Osteoblast (primary cell): ENCODE measurements at places on chromosomes 11 and 22.

- peak; percentile 50 for DNase-seq
- H3K27ac ChIP-seq: no peak overlapping the region
- H3K27me3 ChIP-seq: peaks cover 3% of the 10 kb centered on the region
- peaks cover 14% of the 10 kb centered on the region for H3K4me1 ChIP-seq
- no peak overlapping the region for H3K4me3 ChIP-seq
Observed at GRCh38 chr22:43823353-43823908, 11.3 kb upstream of the EFCAB6 start.

- H3K27me3 ChIP-seq: no peaks in the 10 kb centered on the region
- DNase-seq: no peak
- no peaks in the 10 kb centered on the region for H3K36me3 ChIP-seq
- H3K27ac ChIP-seq: no peak overlapping the region
- H3K4me1 ChIP-seq: no peaks in the 10 kb centered on the region
Observed at GRCh38 chr11:105790840-105791239, 181.0 kb downstream of the GRIA4 start.

DNA sequence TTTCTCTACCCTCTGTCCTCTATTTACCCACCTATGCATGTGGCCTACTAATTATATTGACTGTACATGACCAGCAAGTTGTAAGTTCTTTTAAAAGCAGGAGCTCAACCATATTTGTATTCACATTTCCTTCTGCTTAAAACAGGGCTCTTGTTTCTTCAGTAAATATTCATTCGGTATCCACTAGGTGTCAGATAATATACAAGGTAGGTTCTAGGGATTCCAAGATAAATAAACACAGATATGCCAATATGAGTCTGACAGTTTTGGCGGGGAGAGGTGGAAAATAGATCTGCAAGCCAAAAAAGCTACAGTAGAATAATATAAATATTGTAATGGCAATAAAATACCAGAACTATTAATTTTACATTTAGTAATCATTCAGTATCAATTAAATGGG is 15.3 kb upstream of the RAB30 start:
- no peak overlapping the region for H3K27ac ChIP-seq
- H3K27me3 ChIP-seq: no peaks in the 10 kb centered on the region
- DNase-seq: no peak
- no peaks in the 10 kb centered on the region for H3K36me3 ChIP-seq

GRCh38 chr11:11995601-11996000 is 12.8 kb downstream of the DKK3 start:
- no peak overlapping the region for H3K27ac ChIP-seq
- H3K4me1 ChIP-seq: peaks cover 28% of the 10 kb centered on the region
- DNase-seq: no peak

- no peaks in the 10 kb centered on the region for H3K36me3 ChIP-seq
- no peaks in the 10 kb centered on the region for H3K4me1 ChIP-seq
- H3K27me3 ChIP-seq: no peaks in the 10 kb centered on the region
- no peak overlapping the region for H3K4me3 ChIP-seq
- H3K27ac ChIP-seq: no peak overlapping the region
- DNase-seq: no peak
Observed at GRCh38 chr11:78860720-78861422, 286.2 kb upstream of the NARS2 start.

- H3K27ac ChIP-seq: no peak overlapping the region
- no peaks in the 10 kb centered on the region for H3K27me3 ChIP-seq
- DNase-seq: no peak
- no peak overlapping the region for H3K4me3 ChIP-seq
- peaks cover 18% of the 10 kb centered on the region for H3K4me1 ChIP-seq
Observed at GRCh38 chr11:16182553-16182952, 173.8 kb downstream of the SOX6 start.

GRCh38 chr22:30305519-30305905 is 16.2 kb upstream of the CASTOR1 start:
- H3K36me3 ChIP-seq: peaks cover 31% of the 10 kb centered on the region
- peak overlapping the region; percentile 23 for H3K27ac ChIP-seq
- no peak overlapping the region for H3K4me3 ChIP-seq
- no peak for DNase-seq

DNA sequence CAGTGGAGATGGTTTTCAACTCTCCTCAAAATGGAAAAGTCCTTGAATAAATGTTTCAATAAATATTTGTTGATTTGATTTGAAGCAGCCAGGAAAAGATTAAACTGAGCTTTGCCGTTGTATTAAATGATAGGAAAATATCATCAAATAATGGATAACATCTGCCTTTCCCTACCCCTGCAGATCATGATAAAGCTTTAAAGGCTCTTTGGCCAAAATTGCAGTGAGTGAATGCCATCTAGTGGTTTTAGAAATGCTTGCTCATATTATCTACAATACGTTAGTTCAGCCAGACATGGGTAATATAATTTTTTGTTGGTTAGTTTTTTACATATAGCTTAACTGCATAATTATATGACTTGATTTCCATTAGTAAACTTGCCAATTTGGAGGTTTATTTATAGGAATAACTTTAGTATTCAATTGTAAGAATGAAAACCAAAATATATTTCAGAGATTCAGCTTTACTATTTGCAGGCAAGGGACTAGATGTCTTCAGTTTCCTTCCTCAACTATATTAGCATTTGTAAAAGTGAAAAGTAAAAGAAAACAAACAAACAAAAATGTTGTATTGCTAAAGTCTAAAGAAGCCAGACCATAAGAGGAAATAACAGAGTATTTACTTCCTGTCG is 159.2 kb downstream of the MSANTD4 start:
- H3K4me1 ChIP-seq: no peaks in the 10 kb centered on the region
- DNase-seq: peak; percentile 59
- no peak overlapping the region for H3K4me3 ChIP-seq
- no peak overlapping the region for H3K27ac ChIP-seq
- H3K27me3 ChIP-seq: no peaks in the 10 kb centered on the region

DNA sequence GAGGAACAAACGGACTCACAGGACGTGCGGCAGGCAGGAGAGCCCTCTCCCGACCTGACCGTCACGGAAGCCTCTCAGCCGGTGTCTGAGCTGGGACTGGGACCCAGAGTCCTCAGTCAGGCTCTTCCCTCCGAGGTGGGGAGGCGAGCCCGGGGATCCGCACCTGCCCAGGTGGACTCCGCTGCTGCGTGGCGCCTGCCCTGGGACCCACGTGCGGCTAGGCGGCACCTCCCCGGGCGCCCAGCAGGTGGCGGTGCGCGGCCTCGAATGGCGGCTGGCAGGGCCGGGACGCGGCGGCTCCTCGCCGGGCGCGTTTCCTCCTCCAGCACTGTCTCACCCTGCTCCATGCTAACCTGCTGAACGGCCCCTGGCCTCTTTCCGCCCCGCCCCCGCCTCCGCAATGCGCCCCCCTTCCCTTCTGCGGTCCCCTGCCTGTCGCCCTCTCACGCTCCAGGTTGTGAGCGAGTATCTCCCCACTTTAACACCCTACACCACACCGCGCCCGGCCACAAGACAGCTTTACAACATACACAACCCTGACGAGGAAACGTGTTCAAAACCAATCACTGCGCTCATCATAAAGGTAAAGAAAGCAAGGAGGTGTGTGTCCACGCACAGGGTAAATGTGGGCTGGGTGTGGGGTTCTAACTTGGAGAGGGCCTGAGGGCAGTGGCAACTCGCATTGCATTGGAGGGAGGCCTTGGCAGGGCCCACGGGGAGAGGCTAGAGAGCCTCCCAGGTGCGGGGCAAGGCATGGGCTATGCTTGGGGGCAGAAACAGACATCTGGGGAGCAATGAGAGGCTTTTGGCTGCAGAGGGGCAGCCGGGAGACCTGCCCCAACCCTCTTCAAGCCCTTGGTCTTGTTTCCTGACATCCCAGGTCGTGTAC is 25.9 kb upstream of the ATXN10 start:
- H3K27me3 ChIP-seq: peaks cover 5% of the 10 kb centered on the region
- no peaks in the 10 kb centered on the region for H3K36me3 ChIP-seq
- DNase-seq: peak; percentile 96
- H3K4me1 ChIP-seq: peaks cover 5% of the 10 kb centered on the region
- H3K4me3 ChIP-seq: peak overlapping the region; percentile 59

DNA sequence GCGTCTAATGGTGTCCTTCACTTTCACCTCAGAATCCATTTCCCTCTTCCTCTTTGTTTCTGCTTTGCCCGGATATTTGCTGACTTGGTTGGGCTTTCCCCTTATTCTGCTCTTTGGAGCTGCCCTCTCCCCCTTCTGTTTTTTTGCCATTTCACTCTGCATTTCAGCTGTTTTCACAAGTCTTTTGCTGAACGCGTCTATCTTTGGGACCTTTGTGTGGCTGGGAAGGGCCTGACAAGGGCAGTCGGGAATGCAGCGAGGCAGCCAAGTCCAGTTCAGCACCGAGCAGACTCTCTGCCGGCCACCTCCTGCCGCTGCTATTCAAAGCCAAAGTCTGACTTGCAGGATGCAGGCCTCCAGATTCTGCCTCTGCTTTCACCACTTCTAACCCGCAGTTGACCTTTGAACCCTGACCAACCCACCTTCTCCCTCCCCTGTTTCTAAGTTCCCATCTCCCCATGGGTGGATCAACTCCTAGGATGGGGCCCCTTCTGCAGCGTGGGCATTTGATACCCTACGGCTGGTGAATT is 38.2 kb downstream of the FEZ1 start:
- no peaks in the 10 kb centered on the region for H3K36me3 ChIP-seq
- peaks cover 9% of the 10 kb centered on the region for H3K4me1 ChIP-seq
- no peaks in the 10 kb centered on the region for H3K27me3 ChIP-seq
- DNase-seq: peak; percentile 96
- peak overlapping the region; percentile 46 for H3K4me3 ChIP-seq

GRCh38 chr11:124643605-124644425 is 21.2 kb downstream of the TBRG1 start:
- H3K27ac ChIP-seq: peak overlapping the region; percentile 87
- peak; percentile 90 for DNase-seq
- H3K36me3 ChIP-seq: no peaks in the 10 kb centered on the region
- H3K4me1 ChIP-seq: peaks cover 24% of the 10 kb centered on the region

DNA sequence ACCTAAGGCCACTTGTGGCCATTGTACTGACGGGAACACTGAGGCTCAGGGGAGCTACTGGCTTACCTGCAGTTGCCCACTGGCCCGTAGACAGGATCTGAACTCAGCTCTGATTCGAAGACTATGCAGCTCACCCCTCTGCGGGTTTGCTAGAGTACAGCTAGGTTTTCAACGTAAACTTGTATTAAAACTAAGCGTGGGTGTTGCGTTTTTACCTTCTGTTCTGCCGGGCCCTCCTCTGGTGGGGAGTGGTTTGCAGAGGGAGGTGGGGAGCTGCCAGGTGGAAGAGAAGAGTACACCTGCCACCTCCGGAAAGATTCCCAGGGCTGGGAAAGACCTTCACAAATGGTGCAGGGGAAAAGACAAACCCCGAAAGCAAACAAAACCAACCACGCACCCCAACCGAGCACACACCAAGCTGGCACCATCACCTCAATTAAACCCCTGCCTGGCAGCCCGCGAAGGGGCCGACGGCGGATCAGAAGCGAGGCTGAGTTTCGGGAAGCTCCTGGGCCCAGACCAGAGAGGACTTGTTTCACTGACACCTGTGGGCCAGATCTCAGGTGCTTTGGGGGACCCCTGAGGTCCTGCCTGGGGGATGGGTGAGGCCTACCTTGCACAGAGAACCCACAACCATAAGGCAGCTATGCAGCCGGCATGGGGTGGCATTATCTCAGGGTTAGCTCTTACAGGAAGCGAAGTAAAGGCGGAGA is 37.7 kb downstream of the SHISAL1 start:
- no peak for DNase-seq
- no peaks in the 10 kb centered on the region for H3K27me3 ChIP-seq

DNA sequence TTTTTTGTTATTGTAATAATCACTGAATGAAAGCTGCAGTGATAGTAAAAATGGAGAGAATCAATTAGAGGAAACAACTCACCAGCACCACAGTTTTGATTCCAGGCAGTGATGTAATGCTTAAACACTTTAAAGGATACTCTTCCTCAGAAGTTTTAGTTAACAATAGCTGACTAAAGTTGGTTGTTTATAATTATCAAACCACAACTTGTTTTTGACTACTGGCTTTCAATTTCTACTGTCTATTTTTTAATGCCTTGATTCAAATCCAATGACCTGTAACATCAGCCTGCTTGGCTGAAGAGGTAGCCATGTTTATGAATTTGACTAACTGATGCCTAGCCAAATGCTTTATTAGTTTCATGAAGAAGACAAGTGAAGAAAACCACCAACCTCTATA is 18.2 kb upstream of the CASP12 start:
- H3K4me1 ChIP-seq: peaks cover 5% of the 10 kb centered on the region
- no peak overlapping the region for H3K27ac ChIP-seq
- DNase-seq: no peak

DNA sequence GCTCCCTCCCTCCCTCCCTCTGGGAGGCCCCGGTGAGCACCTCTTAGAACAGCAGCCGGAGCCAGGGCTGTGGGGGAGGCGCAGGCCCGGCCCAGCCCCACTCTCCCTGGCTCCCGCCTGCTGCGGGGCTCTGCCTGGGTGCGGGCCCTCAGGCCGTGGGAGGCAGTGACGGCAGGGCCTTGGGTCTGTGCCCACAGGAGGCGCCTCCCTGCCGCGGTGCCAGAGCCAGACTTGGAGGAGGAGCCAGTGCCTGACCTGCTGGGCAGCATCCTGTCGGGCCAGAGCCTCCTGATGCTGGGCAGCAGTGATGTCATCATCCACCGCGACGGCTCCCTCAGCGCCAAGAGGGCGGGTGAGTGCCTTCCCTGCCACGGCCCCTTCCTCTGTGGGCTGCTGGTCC is 9.5 kb downstream of the IRF7 start:
- no peak overlapping the region for H3K4me3 ChIP-seq
- no peaks in the 10 kb centered on the region for H3K27me3 ChIP-seq
- peaks cover 89% of the 10 kb centered on the region for H3K36me3 ChIP-seq
